ENCODE measurements at places on chromosomes 7 and 10.
A peak's percentile ranks its signal among the peaks of the same experiment; 100 is the strongest.

DNA sequence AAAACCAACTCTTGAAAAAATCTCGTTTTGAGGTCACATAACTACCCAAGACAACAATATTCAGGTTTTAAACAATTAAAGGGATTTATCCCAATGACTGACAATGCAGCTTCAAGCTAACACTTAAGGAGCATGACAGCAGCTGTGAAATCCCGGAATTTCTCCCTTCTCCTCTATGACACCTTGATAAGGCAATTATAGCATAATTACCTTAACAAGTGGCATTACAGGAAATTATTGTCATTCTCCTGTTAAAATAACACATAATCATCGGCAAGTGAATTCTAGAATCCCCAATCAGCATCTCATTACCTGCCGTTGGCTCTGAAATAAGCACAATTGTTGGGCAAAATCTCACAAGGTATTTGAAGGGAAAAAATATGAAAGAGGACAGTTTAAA lies 417.0 kb upstream of the PFKP start:
- peak; percentile 34 for DNase-seq

DNA sequence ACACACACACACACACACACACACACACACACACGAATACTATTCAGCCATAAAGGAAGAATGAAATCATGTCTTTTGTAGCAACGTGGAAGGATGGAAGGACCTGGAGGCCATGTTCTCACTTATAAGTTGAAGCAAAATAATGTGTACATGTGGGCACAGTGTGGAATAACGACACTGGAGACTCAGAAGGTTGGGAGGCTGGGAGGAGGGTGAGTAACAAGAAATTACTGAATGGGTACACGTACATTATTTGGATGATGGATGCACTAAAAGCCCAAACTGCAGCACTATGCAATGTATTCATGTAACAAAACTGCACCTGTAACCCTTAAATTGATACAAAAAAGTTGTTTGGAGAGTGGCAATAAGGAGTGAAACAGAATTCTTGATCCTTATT lies 32.1 kb downstream of the KMT2C start:
- DNase-seq: no peak

DNA sequence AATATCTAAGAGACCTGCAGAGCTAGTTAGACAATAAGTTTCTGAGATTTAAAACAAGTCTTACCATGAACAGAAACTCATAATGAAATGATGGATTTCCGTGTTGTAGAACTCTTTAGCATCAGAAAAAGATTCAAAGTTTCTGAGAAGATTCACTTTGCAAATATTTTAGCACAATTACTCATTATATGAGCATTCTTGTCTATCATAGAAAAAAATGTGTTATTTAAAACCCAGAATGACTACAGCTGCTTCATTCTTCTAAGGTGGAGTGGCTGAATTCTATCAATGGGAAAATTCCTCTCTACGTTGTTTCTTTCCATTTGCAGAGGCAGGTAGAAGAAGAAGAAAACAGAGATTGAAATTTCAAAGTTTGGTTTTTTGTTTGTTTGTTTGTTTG lies 21.0 kb upstream of the RALA start:
- DNase-seq: no peak

- no peak for DNase-seq
Measured at GRCh38 chr7:37659971-37660565, 23.5 kb upstream of the GPR141 start.

- DNase-seq: no peak
Measured at GRCh38 chr7:111255576-111255975, 164.6 kb downstream of the LRRN3 start.

DNA sequence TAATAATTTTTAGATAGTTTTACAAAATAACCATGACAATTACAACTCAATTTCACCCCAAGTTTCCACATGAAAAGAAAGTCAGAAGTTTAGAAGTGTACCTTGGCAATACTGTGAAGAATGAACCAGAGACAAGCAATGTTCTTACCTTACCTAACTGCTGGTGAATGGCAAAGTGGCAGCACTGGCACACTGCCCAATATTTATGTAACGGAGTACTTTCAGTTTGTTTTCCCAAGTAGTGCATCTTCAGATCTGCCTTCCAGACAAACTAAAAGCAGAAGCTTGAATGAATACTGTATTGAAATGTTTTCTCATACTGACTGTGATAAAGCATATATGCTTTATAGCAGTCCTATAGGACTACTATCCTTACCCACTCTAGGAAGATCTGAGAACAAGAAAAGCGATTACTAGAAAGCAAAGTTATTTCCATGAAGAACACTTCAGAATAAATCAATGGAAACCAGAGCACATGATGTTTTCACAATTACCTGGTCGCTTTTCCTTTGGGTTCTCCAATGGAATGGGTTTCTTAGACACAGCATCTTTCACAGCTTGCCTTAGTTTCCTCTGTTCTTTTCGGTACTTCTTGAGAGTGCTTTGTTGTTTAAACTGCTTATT lies 1.5 kb downstream of the NOC3L start:
- no peak for DNase-seq

- no peak for DNase-seq
Measured at GRCh38 chr7:130960208-130960988, 226.4 kb upstream of the KLF14 start.

Measured in NCI-H1436 (cell line).